Activated CD4-positive, alpha-beta memory T cell treated with anti-CD3 and anti-CD28 coated beads, Interleukin-2, amount 10 ng/mL, durations not matched to agents 7 days and 5 days (primary cell): ENCODE measurements at places on chromosomes 2 and 18.

DNA sequence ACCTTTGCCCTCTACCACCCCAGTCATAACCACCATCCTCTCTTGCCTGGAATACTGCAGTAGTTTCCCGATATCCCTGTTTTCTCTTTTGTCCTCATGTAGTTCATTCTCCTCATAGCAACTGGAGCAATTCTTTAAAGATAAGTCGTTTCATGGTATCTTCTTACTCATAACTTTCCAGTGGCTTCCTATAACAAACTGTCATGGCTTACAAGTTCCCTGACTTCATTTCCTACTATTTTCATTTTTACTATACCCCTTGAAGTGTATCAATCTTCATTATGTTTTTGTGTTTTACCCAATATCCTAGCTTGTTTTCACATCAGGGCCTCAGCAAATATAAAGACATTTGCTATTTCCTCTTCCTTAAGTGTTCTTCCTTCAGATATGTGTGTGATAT, 83.7 kb upstream of the PROKR1 start:
- DNase-seq = no peak

DNA sequence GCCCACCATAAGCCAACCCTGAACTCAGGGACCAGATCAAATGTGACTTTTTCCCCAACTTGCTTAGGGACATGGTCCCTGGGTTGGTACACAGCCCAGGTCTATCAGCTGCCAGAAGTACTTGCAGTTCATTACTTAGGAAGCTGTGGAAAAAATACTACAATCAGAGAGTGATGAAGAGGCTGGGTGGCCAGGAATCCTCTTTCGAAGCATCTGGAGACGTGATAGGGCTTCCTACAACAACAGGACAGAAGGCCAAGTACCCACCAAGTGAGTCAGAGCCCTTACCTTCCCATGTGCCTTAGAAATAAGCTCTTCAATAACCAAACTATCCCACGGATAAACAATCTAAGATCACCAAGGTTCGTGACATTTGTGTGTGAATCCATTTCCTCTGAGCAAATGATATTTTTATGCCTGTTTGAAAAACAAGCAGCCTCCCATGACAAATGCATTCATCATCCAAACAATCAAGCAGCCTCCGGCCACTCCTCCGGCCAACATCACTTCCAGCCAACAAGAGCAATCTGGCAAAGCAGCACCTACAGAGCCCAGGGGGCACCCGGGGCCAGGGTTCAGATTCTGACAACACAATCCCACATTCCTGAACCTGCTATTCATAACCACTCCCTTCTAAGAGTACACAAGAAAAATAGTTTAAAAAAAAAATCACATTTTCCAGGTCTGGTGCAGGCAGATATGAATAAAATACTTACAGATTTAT, 26.4 kb downstream of the TBC1D8 start:
- DNase-seq = no peak

- no peak for DNase-seq
Measured at GRCh38 chr2:121736140-121736461, 574 bp downstream of the NIFK start.

DNA sequence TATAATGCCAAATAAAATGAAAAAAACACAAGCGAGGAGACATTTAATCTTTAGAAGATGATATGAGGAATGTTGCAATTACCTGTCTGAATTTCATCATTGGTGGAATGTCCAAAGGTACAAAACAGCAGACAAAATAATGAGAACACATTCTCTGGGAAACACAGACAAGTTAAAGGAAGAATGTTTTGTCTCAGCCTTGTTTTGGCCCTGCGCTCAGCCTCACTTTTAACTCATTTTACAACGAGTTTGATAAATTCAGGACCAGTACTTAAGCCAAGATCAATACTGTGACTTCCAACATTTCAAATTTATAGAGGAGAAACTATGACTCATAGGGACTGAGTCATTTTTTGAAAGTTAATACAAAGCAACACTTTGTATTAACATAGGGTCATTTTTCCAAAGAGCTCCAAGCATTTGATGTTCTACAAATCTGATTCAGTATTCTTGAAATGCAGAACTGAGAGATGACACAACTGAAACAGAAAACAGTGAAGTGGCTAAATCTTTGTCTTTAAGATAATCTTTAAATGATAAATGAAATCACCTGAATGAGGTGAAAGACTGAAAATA, 833.2 kb upstream of the CHAC2 start:
- DNase-seq = no peak

DNA sequence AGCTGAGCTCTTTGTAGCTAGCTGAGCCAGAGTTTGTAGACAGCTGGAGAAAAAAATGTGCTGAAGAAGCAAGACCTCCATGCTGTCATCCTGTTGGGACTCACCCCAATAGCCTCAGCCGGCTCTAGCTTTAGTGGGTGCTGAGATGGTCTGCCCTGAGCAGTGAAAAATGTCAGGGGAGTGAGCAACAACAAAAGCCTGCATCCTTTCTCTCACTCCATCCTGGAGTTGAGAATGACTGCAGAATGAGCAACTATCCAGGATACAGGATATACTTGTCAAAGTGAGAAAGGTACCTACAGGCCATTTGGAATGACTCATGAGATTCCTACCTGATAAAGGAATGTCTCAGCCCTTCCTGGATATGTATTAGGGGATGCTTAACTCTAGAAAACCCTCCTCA, 146.1 kb upstream of the DLX2 start:
- DNase-seq = no peak

GRCh38 chr18:39842366-39842914, 2112.6 kb upstream of the PIK3C3 start:
- DNase-seq = no peak

GRCh38 chr2:86378469-86378868, 41.0 kb upstream of the REEP1 start:
- no peak for DNase-seq

DNA sequence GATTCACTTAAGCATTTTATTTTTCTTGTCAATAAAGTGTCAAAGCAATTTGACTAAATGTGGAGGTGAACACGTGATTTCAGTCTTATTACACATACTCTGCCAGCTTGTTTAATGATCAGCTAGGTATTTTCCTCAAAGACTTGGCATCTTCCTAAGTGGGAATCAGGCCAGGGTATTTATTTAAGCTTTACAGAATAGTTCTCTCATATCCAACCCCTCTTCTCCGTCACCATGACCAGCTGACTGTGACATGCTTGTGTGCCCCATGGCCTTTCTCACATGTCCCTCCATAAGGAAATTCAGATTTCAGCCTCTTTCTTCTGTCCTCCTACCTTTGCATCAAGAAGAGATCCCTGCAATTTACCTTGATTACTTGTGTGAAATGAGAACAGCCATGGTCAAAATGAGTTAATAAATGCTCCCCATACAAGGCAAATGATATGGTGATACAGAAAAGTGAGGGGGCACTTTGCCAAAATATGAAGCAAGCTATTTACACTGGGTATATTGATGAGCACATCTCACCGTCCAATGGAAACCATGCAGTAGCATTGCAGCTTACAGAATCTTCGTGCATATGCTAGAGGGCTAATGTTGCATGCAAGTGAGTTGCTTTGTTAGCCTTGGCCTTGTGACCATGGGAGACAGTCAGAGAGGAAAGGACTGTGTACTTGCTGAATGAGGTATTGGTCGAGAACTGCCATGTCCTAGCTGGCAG, 202.2 kb downstream of the RNF152 start:
- DNase-seq = no peak

DNA sequence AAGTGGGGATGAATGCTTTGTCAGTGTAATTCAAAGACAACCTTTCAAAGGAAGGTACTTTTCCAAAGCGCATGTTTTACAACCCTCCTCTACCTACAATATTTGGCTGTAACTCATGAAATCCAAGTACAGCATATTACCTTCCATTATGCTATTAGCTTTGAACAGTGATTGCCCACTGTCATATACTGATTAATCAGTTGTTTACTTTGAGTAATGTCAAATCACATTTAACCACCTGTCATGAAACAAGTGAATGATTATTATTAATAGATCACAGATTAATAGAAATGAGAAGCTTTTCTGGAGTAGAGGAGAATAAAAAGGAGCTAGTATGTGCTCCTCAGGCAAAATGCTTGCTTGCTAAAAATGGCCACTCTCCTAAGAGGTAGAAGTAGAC, 150.5 kb upstream of the SMAD7 start:
- no peak for DNase-seq

- DNase-seq = no peak
Measured at GRCh38 chr2:102129951-102130646, 12.4 kb upstream of the IL1R1 start.

DNA sequence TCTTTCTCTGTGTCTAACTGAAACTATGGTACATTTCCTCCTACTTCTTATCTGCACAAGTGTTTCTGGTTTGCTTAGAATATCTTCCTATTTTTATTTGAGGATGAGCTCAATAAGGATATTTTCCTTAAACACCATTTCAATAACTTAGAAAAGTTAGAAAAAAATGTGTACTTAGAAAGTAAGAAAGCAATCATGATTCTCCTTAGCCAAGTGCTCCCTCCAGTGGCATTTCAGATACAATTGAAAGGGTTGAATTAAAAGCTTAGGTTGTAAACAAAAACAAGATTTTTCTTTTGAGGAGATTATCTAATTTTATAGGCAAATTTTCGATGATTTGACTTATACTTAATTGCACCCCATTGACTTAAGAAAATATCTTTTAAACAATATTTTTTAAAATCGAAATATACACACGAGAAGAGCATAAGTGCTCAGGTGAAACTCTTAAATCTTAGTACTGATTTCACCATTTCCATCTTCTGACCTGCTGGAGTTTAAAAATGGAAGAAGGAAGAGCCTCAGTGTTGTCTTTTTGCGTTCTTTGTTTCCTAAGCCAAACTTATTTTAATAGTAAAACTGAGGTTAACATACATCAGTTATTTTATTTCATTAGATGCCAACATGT, 26.9 kb downstream of the C18orf63 start:
- DNase-seq = no peak

GRCh38 chr18:24995056-24995455, 356.9 kb downstream of the ZNF521 start:
- DNase-seq = no peak

DNA sequence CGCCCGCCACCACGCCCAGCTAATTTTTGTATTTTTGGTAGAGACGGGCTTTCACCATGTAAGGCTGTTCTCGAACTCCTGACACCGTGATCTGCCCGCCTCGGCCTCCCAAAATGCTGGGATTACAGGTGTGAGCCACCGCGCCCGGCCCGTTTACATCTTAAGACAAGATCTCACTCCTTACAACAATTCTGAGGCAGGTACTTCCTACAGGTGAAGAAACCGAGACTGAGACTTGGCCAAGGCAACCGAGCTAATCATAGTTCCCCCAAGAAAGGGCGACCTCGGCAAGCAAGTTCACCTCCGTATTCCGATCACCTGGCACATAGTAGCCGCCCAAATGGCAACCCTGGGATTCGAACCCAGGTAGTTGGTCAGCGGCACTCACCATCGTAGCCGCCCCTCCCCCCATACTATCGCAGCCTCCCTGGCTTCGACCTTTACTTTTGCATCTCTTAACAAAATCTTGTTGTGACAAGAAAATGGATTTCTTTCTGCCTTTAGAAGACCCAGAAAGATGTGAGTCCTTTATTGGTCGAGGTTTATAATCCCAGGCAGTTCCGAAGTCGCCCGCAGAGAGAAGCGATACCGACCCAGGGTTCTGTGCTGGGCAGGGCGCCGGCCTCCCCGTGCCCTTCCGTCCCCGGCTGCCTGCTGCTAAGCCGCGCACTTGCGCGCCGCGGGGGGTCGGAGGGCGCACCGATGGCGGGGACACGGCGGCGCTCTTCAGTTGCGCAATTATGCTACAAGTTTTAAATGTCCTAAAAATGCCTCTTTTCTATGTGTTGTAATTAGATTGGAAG, 1.1 kb upstream of the FZD5 start:
- no peak for DNase-seq

DNA sequence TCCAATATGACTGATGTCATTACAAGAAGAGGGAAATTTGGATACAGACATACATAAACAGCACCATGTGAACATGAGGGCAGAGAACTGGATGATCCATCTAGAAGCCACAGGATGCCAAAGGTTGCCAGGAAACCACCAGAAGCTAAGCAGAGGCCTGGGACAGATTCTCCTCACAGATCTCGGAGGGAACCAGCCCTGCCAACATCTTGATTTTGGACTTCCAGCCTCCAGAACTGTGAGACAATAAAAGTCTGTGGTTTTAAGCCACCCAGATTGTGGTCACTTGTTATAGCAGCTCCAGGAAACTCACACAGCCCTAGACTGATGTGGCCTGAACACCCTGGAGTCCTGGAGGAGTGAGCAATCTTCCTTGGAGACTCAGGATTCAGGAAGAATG, 351.6 kb downstream of the EIPR1 start:
- DNase-seq = no peak

DNA sequence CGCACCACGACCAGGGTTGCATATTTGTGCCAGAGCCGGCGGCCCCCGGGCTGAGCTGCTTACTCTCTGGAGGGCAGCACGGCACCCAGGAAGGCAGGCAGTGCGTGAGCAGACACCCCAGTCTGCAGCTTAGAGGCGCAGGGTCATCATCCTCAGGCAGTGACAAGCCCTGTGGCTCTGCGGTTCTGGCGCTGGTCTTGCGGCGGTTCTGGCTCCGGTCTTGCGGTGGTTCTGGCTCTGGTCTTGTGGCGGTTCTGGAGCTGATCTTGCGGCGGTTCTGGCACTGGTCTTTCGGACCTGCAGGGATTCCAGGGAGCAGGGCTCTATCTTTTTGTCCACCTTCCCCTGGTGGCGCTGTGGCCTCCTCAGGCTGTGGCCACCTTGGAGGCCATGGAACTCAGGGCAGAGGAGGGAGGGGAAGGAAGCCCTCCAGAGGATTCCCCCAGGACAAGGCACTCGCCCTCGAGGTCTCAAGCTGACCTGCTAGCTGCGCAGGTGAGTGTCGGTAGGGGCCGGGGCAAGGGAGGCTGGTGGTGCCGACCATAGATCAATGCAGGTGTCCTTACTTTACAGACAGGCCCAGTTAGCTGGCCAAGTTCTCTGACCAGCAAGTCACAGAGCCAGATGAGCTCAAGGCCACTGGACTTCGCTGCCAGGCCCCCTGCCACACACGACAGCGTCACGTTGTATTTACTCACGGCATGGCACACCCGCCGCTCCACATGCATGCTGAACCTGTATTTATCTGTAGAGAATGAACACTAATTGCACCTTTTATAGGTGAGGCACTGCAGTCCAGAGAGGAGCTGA, 14.9 kb downstream of the ESPNL start:
- DNase-seq = no peak

DNA sequence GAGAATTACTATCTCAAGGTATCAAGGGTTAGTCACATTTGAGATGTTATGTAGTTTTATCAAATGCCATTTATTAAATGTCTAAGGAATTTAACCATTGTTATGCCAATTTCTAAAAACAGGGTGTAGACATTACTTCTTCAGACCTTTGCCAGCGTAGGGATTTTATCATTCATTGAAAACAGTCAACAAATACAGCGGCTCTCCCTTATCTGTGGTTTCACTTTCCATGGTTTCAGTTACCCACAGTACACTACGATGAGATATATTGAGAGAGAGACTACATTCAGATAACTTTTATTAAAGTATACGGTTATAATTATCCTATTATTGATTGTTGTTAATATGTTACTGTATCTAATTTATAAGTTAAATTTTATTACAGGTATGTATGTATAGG, 234.7 kb downstream of the TMX3 start:
- DNase-seq = no peak

GRCh38 chr18:79501006-79501405, 105.3 kb downstream of the NFATC1 start:
- no peak for DNase-seq
